ENCODE measurements at places on chromosomes 2 and 18.
A peak's percentile ranks its signal among the peaks of the same experiment; 100 is the strongest.

- no peak for DNase-seq
Measured at GRCh38 chr2:123717636-123718334, 307.3 kb upstream of the CNTNAP5 start.

DNA sequence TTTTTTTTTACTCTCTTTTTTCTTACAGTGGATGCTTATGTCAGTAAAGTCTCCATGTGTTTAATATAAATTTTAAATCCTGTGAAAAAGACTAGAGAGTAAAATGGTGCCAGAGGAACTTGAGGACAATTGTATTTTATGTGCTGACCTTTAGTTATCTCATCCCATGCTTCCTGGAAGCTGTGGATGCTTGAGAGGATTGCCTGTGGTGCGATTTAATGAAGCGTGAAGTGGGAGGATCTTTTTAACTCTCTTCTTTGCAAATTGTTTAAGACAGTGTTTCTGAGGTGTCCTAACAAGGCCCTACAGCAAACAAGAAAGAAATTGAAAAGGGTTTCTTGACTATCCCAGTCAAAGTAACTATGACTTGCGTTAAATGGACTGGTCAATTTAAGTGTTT lies 84.2 kb downstream of the DTNA start:
- DNase-seq = no peak

DNA sequence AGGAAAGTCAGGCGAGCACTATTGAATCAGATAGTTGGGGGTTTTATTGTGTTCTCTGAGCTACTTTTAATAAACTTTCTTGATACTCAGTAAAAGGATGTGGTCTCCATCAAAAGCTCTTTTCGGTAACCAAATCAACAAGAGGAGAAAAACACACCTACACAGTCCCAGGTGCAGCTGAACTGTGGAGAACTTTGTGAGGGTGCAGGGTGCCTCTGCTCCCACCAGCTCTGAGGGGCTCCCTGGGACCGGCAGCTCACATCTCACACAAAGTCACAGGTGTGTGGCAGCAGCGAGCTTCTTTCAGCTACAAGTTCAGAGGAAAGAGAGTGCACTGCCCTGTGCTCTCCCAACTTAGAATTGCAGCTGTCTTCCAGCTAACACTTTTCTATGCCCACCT lies 650.4 kb downstream of the RNF144A start:
- peak; percentile 17 for DNase-seq

GRCh38 chr18:12238826-12239225 lies 15.3 kb upstream of the CIDEA start:
- DNase-seq = no peak

- DNase-seq = no peak
Measured at GRCh38 chr2:121595012-121595891, 54.0 kb downstream of the CLASP1 start.

DNA sequence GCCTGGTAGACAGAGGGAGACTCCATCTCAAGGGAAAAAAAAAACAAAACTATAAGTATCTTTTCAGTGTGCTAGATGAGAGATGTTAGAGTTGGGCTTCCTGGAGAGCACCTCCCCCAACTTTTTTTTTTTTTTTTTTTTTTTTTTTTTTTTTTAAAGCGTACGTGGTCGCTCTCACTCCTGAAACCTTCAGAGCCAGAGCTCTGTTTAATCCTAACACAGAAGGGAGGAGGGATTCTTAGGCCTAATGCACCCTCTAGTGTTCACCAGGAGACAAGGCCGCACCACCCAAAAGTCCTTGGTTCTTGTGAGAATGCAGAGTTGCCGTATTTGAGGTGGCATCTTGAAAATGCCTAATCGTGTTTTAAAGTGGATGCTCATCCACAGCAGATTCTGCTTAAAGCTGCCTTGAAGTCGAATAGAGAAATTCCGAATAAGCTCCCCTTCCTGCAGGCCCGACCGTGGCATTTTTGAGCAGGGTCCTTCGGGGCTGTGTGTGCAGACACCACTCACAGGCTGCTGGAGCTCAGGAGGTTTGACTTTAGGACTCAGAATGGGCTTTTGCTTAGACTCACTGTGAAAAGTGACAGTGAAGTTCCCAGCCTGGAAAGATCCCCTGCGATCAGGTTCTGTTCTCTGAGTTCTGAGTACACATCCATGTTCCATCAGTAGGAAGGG lies 252.6 kb downstream of the AGAP1 start:
- no peak for DNase-seq

DNA sequence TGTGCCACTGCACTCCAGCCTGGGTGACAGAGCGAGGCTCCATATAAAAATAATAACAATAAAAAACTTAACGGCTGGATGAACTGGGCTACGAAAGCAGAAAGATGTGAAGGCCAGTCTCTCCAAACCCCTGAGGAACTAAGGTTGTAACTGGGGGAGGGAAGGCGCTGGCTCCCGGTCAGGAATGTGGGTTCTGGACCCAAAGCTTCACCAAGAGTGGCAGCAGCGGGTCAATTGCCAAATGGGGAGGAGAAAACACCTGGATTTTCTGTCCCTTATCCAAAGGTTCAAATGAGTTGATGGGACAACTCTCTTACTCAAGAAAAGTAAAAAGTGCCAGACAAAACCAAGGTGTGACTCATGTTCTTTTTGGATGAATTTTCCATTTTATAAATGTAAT lies 60.1 kb upstream of the TFCP2L1 start:
- no peak for DNase-seq

- DNase-seq = no peak
Measured at GRCh38 chr18:3511980-3512379, 62.0 kb downstream of the TGIF1 start.
